ENCODE measurements at places on chromosomes 13 and 19. TPM values are rescaled to one million over a fixed set of nuclear protein-coding genes. Genes with fewer than 3 reads are reported as not detected.

GRCh38 chr13:97364031-97364430 lies 69.9 kb upstream of the RAP2A start:
- DNase-seq: no peak

DNA sequence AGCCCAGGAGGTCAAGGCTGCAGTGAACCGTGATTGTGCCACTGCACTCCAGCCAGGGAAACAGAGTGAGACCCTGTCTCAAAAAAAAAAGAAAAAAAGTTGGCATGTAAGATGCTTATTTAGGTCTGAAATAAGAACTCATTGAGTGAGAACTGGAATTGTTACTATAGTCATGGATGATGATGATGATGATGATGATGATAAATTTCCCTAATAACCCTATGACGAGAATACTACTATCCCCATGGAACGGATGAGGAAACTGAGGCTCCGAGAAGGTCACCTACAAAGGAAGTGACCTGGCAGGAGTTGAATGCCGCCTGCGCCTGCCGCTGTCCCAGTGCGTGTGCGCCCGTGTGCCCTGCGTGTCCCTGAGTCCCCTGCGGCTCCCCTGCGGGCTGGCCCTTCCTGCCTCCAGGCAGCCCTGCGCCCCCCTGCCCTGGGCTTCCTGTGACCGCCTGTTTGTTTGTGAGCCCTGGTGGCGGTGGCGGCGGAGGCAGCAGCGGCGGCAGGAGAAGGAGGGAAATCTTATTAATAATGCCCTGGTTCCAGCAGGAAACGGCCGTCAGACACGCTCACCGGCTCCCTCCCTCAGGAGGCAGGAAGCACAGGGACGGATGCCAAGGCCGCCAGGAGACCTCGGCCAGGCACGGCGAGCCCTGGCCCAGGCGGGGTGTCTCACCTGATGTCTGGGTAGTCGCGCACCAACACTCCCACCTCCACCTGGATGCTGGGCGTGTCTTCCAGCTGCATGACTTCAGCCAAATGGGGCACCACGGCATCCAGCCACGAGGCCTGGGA lies 29.6 kb downstream of the EXOC3L2 start:
- no peak for DNase-seq

DNA sequence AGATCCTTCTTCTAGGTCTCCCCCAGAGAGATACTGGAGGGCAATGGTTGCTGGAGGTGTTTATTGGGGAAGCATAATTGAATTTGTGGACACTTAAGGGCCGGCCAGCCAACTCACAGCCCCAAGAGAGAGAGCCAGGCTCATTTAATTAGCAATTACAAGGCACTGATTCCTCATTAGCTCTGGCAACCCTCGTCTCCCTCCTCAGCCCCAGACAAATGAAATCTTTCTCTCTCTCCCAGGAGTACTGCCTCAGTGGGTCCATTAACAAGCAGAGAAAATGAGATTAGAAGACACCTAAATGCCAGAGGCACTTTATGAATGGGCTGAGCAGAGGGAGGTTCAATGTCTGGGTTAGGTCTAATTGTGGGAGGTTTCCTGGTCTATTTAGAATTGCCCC lies 19.0 kb upstream of the FEM1A start:
- DNase-seq: no peak

DNA sequence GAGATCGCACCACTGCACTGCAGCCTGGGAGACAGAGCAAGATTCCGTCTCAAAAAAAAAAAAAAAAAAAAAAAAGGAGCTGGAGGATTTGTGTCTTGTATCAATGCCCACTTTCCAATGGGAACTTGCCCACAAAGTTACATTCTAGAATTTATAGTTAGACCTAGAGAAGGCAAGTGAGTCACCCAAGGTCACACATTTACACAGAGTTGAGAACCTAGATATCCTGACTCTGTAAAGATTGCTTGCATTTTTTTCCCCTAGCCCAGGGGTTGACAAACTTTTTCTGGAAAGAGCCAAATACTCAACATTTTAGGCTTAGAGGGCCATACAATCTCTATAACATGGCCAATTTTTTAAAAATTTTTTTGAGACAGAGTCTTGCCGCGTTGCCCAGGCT lies 7.7 kb upstream of the BRD4 start:
- DNase-seq: no peak

DNA sequence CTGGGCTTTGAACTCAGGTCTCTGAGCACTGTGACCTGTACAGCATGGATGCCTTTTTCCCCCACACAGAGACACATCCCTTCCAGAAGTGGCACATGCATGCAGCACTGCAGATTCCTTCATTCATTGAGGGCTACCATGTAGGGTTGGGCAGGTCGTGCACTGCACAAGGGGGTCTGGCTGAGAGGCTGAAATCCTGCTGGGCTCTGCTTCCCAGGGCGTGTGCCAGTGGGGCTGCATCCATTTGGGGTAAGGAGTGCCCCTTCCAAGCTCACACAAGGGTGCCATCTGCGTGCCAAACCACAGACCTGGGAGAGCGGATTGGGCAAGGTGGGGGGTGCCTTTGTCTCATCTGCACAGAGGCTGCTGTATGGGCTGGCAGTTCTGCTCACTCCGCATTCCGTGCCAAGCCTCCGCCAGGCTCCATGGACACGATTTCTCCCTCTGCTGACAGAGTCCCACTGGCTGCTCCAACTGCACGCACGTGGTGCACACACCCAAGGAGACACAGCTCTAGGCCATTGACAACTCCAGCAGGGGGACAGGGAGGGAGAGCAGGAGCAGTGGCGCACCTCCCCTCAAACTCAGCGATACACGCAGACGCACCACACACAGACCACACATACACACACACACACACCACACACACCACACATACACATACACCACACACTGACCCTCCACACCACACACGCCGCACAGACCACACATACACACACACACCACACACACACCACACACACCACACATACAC lies 4.5 kb upstream of the SHISA7 start:
- DNase-seq: no peak

The ZNF578 gene
- not detected for total RNA-seq

The CBLC gene
- 79.1 TPM for total RNA-seq

The PLD3 gene
- 109 TPM for total RNA-seq

- no peak for DNase-seq
Observed at GRCh38 chr19:52648336-52649016, 10.3 kb upstream of the ZNF83 start.

- DNase-seq: no peak
Observed at GRCh38 chr19:32866564-32867265, 2.9 kb downstream of the SLC7A9 start.

DNA sequence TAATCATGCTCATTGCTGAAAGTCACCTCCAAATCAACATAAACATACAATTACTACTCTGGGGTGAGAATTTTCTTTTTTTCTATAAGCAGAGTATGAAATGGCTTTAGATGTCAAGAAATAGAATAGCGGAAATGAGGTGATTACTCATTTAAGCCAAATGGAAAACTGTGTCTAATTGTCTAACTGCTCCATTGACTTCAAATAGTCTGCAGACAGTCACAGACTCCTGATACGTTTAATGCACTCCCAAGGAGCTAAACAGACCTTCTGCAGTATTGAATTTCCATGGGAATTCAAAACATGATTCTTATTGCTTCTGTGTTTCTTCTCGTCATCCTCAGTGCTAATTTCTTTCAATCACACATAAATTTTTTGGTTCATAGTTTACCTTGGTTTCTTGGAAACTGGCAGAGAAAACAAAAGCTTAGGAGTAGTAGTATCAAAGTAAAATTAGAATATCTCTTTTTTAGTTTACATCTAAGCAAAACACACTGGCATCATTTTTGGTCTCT lies 865.2 kb upstream of the SLC10A2 start:
- DNase-seq: no peak

DNA sequence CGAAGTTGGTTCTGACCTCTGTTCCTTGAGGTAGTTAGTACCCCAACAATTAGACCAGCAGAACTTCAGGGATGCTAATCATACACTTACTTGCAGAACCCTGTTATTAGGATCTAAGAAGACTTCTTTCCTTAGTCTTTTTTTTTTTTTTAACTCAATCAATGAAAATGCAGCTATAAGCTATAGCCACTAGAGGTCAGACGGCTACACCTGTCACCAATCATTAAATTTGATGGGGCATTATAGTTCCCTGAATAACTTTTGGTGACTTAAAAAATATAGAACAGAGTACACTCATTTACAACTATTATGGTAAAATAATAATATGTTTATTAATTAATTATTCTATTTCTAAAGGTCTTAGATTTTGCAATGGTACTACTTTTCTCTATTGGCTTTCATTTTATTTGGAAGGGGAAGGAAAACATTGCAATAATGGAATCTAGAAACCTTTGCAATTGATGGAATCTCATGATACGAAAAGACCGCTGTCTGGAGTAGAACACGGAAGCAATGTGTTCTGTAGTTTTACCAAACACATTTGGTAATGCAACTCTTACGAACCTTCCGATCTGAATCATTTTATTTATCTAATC lies 483.2 kb downstream of the DIAPH3 start:
- DNase-seq: no peak

The DACT3 gene
- total RNA-seq: 7.8 TPM

All from left colon (tissue), 2 donors.